Renal cortical epithelial cell (primary cell): ENCODE measurements at places on chromosomes 3 and 15. TPM values are rescaled to one million over a fixed set of nuclear protein-coding genes. Genes with fewer than 3 reads are reported as not detected.
A peak's percentile ranks its signal among the peaks of the same experiment; 100 is the strongest.

DNA sequence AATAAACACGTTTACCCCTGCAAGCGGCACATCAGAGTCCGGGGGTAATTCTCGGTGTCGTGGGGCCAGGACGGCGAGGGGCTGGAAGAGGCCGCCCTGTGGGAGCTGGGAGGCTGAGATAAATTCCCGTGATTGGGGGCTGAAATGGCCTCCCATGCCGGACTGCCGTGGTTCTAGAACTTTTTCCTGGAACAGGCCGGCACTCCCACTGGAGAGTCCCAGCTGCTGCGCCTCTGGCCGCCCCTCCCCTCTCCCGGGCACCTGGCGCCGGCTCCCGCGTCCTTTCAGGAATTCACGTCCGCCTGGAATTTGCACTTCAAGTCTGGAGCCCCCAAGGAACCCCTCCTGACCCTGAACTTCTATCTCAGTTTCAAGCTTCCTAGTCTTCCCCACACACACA, 10.8 kb upstream of the LRRC2 start:
- no peak for DNase-seq

DNA sequence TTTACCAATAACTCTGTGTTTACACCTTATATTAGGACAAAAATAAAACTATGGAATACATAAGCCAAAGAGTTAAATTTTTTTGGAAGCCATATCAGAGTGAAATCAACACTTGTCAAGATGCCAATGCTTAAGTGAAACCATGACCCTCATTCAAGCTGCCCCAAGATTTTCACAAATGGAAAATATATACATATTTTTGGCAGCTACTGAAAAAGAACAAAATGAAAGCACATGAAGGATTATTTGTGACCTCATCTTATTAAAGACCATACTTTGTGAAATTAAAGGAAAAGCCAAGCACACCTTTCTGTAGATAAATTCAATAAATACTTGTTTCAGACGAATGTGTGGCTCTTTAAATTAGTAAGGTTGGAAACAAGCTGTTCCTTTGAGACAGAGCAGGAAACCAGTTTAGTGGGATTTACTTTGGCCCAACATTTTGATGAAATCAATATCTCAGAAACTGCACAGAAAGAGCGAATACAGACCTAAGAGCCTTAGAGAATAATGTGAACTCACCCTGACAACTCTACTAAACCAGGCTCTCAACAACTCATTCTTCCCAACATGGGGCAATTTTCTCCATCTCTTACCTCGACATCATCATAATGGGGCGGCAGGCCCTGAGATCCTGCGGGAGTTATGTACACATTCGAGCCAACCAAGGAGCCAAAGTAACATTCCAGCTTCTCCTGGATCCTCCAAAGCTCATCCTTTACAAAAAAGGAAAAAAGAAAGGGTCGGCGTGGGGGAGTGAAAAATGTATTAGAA, 11.1 kb downstream of the RIOX2 start:
- no peak for DNase-seq

- DNase-seq = no peak
Observed at GRCh38 chr3:195859846-195860411, 48.2 kb upstream of the MUC4 start.

DNA sequence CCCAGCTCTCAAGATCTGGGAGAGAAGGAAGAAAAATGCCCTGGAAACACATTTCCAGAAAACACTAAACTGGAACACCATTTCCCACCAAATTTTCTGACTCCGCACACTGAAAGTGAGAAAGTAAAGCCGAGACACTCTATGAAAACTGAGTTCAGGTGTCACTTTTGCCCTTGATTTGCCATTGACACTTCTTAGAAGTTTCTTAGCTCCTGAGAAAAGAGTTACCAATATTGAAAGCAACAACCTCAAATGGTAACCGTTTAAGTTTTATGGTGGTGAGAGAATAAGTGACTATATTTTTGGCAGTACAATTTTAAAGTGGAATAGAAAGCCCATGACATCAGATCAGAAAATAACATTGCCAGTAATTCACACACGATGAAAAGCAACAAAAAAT, 39.0 kb downstream of the CD86 start:
- no peak for DNase-seq

DNA sequence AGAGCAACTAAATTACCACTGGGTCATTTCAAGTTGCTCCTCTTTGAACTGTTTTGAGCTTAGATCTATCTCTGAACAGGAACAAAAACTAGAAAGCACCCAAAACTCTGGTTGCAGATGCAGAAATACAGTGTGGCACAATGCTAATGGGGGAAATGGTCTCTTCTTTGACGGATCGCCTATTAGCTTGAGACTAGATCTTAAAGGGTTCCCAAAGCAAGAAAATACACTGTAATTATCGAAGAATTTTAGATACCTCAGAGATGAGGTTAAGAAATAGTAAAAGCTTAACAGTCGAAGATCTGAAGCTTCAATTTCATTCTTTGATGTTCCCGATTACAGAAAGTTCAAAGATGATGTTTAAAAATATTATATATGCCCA, 818 bp downstream of the PPP1R2 start:
- DNase-seq = no peak

The A4GNT gene
- total RNA-seq = not detected in 2 replicates

DNA sequence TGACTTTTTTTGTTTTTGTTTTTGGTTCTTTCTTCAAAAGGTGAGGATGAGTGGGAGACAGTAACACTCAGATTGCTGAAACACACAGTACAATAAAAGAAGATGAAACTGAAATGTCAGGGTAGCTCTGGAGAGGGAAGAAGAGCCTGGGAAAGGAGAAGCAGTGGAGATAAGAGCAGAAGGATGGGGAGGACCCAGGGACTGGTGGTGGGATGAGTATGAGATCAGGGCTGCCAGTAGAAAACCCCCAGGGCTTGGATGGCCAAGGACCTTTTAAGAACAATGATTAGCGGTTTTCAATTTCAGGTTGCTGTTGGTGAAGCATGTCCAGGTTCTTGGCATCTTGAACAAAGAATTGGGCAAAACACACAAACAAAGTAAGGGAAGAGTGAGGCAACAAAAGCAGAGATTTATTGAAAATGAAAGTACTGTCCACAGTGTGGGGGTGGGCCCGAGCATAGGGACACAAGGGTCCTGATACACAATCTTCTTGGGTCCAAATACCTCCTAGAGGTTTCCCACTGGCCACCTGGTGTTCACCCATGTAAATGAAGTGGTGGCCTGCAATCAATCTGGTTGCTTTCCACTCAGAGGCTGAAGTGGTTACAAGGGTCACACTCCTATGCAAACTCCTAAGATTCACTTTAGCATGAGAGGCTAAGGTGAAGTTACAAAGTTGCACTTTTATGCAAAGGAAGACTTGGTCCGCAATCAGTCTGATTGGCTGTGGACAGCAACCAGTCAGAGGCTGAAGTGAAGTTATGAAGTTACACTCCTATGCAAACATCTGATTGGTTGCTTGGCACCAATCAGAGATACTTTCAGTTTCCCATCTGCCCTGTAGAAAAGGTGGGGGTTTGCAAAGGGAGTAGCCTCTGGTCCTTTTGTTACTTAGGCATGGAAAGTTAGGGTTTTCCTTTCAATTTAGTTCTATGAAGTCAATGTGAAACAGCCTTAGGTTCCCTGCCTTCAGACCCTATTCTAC, 26.1 kb upstream of the MFSD1 start:
- peak; percentile 53 for DNase-seq

DNA sequence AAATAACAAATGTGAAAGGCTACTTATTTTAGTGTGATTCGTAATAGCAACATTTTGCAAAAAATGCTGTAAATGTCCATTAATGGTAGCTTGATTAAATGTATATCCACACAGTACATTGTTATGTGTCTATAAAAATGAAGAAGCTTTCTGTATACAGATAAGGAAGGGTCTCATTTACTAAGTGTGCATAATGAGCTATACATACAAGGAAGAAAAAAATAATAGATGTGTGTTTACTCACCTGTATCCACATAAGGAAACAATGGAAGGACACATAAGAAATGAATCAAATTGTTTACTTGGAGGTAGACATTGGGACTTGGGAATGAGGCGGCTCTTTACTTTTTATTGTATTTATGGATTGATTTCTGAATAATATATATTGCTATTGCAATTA, 34.9 kb downstream of the MED12L start:
- DNase-seq = no peak

- no peak for DNase-seq
Observed at GRCh38 chr3:17974206-17974841, 231.9 kb upstream of the TBC1D5 start.

The CYP1A1 gene
- 1.7 TPM in 1 of 2 replicates, not detected in the other for total RNA-seq

- no peak for DNase-seq
Observed at GRCh38 chr15:67267440-67267839, 12.9 kb downstream of the IQCH start.

GRCh38 chr3:24373198-24373959, 121.3 kb downstream of the THRB start:
- peak; percentile 64 for DNase-seq

- peak; percentile 67 for DNase-seq
Observed at GRCh38 chr15:40313531-40314398, 6.0 kb upstream of the PLCB2 start.

The GASK1A gene
- 0.25 and 0.87 TPM in 2 replicates for total RNA-seq

GRCh38 chr3:105786990-105787389, 81.8 kb downstream of the CBLB start:
- DNase-seq = no peak

- DNase-seq = peak; percentile 56
Observed at GRCh38 chr3:101926594-101927105, 77.3 kb downstream of the NFKBIZ start.

The OIP5 gene
- total RNA-seq = 0.60 and 6.1 TPM in 2 replicates

The ATP2B2 gene
- under 0.01 TPM in 1 of 2 replicates, not detected in the other for total RNA-seq

DNA sequence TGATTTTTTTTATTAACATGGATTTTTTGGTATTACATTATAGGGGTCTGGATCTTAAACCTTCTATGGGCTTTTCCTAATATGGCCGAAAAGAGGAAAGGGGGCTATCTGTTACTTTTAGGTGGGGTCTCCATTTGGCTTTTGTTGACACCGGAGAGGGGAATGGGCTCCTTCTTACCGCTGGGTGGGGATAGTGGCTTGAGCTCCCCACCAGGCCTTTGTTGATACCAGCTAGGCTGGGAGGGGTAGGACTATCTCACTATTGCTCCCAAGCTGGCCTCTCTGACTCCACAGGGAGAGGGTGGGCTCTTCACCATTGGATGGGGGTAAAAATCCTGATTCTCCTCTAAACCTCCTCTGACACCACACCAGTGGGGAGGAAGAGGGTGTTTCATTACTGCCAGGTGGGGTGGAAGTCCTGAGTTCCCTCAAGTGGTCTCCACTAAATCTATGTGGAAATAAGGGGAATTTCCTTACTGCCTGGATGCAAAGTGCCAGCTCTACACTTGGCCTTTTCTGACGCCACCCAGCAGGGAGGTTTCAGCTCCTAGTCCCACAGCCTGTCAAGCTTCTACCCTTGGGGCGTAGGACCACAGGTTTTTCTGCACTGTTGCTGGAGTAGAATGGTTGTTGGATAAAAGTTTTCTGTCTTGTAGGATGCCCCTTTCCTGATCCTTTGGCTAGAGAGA, 572.3 kb downstream of the MAGI1 start:
- no peak for DNase-seq

DNA sequence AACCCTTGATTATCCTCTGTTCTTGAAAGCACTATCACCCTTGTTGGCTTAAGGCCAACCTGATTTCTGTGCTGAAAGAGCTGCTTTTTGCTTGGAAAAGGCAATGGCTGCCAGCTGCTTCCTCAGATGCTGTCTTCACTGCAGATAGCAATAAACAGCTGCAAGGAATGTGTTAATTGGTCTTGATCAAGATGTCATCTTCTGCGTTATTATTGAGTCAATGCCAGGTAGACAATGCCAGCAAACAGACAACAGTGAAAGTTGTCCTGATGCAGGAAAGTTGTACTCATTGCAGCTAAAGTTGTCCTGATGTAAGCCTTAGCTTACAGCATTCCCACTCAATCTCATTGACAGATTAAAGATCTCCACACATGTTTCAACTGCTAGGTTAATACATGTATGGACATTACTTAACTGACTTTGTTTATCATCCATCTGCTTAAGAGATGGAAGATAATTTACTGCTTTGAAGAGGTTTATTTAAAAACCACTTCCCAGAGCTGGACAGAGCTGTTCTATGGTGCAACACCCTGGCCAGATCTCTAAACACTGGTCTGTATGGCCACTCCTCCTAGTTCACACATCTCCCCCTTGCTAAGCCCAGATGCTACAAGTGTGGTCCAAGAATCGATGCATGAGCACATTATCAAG, 251.0 kb upstream of the MCTP2 start:
- DNase-seq = no peak

GRCh38 chr3:80734483-80734882, 966.7 kb upstream of the ROBO1 start:
- DNase-seq = no peak

- DNase-seq = no peak
Observed at GRCh38 chr3:195738274-195739044, 17.7 kb downstream of the MUC20 start.

- DNase-seq = no peak
Observed at GRCh38 chr15:100778831-100779288, 100.8 kb upstream of the ALDH1A3 start.

The GOLGA6D gene
- total RNA-seq = not detected in 2 replicates

The MKRN2 gene
- total RNA-seq = 37.7 and 38.9 TPM in 2 replicates

DNA sequence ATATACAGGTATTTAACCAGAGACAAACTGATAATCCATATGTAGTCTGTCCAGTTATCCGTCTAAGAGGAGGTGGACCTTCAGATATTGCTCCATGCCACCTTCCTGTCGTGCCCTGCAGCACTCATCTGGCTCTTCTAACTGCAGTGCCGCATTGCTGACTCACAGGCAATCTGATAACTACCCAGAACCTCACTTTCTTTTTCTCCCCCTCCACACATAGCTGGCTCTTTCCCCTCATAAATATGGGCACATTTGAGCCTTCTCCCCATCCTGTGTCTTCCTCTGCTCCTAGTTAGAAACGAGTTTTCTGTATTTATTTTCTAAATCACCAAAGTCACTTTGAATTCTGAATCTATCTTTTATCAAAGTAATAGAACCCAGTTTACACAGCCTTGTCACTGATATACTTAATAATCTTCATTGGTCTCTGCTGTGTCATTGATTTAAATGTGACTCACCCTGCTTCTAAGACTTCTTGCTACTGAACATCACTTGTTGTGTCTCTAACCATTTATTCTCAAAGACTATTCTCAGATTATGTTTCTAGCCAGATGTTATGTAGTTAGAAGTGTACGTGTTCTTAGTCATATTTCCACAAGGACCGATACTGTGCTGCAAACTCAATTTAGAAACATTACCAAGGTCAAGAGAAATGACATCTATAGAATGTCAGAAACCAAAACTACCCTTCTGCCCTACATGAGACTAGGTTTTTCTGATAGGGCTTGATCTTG, 17.4 kb upstream of the KCNMB2 start:
- no peak for DNase-seq

The GOLGA6L4 gene
- total RNA-seq = 1.7 and 2.2 TPM in 2 replicates

The GOLGA8G gene
- 0.05 TPM in 1 of 2 replicates, not detected in the other for total RNA-seq

- DNase-seq = no peak
Observed at GRCh38 chr15:78342021-78342420, 1.9 kb downstream of the CRABP1 start.
